ENCODE measurements at places on chromosomes 2 and 18. TPM values are rescaled to one million over a fixed set of nuclear protein-coding genes. Genes with fewer than 3 reads are reported as not detected.

APCDD1 gene
- total RNA-seq, result 6.0 TPM

BOLL gene
- total RNA-seq, result not detected

CCL20 gene
- 0.23 TPM for total RNA-seq

IL36A gene
- not detected for total RNA-seq

- DNase-seq, result no peak
Observed at GRCh38 chr2:5657231-5657630, 35.0 kb upstream of the SOX11 start.

GRCh38 chr2:203359450-203359849 lies 31.3 kb downstream of the ABI2 start:
- no peak for DNase-seq

GRCh38 chr2:128490321-128490720 lies 171.7 kb upstream of the HS6ST1 start:
- no peak for DNase-seq

GRCh38 chr2:224882291-224883171 lies 159.7 kb downstream of the DOCK10 start:
- DNase-seq, result no peak

GRCh38 chr2:240503848-240504247 lies 53.9 kb downstream of the ANKMY1 start:
- peak; percentile 32 for DNase-seq

DNA sequence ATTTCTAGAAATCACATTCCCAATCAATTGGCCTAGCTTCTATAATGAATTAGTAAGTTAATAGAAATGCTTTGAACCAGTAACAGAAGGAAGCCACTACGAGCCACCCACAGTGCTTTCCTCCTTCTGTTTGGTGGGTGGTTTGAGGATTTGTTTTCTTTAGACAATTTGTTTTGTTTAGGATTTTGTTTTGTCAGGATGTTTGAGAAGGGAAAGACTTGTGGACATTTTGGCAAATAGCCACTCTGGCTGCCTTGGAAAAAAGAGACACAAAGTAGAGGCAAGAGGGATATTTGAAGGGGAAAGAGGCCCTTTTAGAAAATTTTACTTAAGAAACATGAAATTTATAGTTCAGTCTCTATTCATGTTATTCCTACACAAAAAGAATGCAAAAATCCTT lies 47.7 kb downstream of the TANK start:
- no peak for DNase-seq

GRCh38 chr18:31148600-31148999 lies 14.1 kb downstream of the DSC1 start:
- DNase-seq, result no peak

GRCh38 chr2:149993316-149993715 lies 405.7 kb upstream of the MMADHC start:
- no peak for DNase-seq

Data from pancreas (tissue), 10 donors.